ENCODE measurements at places on chromosomes 16 and 17.

DNA sequence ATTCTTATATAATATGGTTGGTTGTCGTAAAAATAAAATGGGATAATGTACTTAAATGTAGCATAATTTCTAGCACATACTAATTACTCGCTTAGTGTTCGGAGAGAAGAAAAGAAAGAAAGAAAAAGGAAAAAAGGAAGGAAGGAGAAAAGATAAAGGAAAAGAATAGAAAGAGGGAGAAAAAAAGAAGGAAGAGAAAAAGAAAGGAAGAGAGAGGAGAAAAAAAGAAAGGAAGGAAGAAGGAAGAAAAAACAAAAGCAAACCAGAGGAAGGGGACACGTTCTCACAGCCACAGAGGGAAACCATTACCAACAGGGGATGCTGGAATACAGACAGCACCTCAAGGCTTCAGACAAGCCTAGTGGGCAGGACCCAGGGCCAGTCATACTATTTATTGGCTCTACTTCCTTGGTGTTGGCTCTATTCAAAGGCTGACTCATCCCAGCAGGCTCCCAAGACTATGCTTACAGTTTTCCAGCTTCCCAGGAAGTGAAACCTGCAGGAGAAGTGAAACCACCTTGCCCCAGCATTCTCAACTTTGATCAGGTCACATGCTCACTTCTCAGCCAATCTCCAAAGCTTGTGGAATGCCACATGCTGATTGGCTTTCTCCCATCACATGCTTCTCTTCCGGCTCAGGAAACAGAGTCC lies 273.5 kb upstream of the IRX5 start:
- DNase-seq = no peak

DNA sequence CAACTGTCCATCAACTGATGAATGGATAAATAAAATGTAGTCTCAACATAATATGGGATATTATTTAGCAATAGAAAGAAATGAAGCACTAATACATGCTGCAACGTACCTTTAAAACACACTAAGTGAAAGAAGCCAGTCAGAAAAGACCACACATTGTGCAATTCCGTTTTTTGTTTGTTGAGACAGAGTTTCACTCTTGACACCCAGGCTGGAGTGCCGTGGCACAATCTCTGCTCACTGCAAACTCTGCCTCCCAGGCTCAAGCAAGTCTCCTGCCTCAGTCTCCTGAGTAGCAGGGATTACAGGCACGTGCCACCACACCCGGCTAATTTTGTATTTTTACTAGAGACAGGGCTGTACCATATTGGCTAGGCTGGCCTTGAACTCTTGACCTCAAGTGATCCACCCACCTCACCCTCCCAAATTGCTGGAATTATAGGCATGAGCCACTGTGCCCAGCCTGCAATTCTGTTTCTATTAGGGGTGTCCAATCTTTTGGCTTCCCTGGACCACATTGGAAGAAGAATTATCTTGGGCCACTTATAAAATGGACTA lies 40.1 kb downstream of the SCNN1B start:
- no peak for DNase-seq

DNA sequence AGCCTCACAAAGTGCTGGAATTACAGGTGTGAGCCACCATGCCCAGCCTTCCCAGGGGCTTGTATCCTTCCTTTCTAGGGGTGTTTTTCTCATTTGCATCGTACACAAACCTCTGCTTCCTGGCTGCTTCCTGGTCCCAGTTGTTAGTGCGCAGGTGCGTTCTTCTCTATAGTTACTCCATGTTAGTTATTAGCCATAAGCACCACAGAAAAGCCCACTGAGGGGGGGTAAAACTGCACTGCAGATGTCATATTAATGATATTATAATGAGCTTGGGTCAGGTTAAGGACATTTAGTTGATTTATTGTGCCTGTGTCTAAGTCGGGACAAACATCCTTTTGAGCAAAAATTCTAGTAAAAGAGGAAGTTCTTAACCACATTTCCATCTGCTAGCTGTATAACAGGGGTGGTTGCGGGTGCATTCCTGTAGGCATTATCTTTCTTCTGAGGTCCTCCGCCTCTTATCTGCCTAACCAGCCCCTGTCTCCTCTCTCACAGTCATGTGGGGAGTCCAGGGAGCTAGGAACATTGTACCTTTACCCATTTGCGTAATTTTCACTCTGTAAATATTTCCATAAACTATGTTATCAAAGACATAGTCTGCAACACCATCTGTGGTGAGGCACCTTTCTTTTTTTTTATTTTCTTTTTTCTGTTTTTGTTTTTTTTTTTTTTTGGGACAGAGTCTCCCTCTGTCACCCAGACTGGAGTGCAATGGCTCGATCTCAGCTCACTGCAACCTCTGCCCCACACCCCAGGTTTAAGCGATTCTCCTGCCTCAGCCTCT lies 23.6 kb upstream of the ATF7IP2 start:
- no peak for DNase-seq

GRCh38 chr16:87496447-87496801 lies 3.6 kb upstream of the ZCCHC14 start:
- DNase-seq = no peak

GRCh38 chr17:28968914-28969295 lies 17.6 kb upstream of the PHF12 start:
- no peak for DNase-seq

- no peak for DNase-seq
Measured at GRCh38 chr17:69551212-69552010, 136.9 kb downstream of the MAP2K6 start.

Data from stimulated activated CD4-positive, alpha-beta T cell treated with anti-CD3 and anti-CD28 coated beads, TNF-alpha, amount 100 ng/mL, for 4 hours (primary cell).